ENCODE measurements at places on chromosomes 7 and 10. TPM values are rescaled to one million over a fixed set of nuclear protein-coding genes. Genes with fewer than 3 reads are reported as not detected.

SSC4D gene
- total RNA-seq: 0.92 TPM

PIP gene
- total RNA-seq: 0.56 TPM

DNA sequence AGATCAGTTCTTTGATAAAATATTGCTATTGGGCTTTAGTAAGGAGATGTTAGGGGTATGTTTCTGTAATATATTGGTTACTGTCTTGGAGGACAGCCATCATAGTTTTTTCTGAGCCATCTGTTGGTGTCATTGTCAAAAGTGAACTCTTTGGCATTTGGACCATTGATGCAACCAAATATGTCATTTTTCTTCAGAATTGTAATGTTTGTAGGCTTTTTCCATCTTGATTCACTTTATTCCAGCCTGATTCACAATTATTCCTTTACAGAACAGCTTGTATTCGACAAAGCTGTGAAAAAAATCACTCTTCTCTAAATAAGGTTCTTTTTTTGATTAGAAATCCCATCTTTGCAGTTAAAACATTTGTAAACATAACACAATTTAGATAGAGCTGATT is 37.4 kb downstream of the SMNDC1 start:
- no peak for ATAC-seq

NKX1-2 gene
- 0.16 TPM for total RNA-seq

DNA sequence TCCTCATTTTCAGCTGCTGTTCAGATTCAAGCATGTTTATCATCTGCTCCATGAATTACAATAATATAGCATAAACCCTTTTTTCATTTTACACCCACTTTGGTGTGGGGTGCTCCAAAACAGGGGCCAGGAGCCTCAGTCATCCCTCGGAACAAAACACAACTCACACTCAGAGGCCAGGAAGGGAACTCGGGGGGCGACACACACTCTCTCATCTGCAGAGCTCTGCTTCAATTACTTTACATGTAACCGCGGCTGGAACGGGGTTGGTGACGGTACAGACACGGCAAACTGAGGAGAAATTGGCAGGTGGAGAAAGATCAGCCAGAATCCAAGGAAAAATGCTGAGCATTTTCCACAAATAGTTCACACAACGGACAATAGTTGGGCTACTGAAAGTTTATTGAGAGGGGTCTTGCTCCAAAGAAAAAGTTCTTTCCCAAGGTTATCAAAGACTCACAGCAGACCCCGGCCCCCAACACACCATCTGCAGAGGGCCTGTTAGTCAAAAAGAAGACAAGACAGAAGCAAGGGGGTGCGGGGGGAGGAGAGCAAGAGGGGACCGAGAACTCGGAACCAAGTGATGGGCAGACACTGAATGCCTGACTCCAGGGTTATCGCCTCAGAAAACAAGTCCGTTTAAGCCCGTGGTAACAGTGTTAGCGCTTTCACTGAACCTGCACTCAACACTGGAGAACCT is 20.5 kb downstream of the DIP2C start:
- ATAC-seq: no peak

DNA sequence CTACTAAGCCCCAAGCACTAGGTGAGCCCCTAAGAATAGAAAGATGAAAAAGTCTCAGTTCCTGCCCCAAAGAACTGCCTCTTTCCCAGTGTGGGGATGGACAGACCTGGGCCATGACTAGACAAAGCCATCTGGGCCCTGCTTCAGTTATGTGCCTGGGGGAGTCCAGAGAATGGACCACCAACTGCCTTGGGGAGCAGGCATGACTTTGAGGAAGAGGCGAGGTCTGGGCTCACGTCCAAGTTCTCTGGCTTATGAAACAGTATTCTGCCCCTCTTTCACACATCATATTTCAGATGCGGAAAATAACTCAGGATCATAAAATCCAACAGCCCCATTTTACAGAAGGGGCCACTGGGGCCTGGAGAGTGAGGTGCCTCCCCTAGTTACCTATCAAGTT is 80.3 kb downstream of the PLXNA4 start:
- no peak for ATAC-seq

DNA sequence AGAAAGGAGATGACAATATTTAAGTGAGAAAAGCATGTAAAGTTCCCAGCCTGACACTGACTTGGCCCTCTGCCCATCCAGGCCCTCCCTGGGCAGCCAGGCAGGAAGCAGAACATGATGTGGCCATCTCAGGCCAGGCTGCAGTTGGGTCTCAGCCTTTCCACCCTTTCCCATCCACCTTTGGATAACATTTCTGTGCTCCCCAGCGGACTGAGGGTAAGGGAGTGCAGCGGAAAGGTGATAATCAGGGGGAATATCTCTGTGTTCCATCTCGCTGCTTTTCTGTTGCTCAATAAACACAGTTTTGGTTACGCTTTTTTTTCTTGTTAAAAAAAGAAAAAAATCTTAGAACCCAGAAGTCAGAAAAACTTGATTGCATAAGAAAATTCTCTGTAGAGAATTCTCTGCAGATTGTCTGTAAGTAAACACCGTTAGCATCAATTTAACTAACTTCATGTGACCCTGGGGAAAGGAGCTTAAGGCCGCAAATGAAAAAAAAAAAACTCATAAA is 37.2 kb upstream of the TARP start:
- ATAC-seq: no peak

GRCh38 chr7:27900006-27900405 is 160.0 kb downstream of the TAX1BP1 start:
- no peak for ATAC-seq

ELFN1 gene
- total RNA-seq: 0.68 TPM

DNA sequence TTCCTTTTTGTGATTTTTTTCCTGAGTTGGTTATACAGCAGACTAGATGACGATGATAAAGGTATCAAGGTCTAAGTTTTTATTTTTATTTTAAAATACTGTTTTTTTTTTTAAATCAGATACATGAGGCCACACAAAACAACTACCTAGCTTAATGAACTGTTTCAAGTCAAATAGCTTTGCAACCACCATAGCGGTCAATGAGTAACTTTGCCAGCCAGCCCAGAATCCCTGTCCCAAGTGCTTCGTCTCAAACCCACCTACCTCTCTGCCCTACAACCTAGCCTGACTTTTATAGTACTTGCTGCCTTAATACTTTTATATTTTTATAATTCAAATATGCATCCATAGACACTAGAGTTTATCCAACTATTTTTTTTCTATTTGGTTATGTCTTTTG is 676.5 kb downstream of the NRG3 start:
- ATAC-seq: no peak

AKR1B15 gene
- total RNA-seq: 35.1 TPM

- ATAC-seq: no peak
Observed at GRCh38 chr7:4699841-4700240, 17.7 kb downstream of the FOXK1 start.

- ATAC-seq: no peak
Observed at GRCh38 chr10:110967009-110967630, 47.7 kb downstream of the SHOC2 start.

DNA sequence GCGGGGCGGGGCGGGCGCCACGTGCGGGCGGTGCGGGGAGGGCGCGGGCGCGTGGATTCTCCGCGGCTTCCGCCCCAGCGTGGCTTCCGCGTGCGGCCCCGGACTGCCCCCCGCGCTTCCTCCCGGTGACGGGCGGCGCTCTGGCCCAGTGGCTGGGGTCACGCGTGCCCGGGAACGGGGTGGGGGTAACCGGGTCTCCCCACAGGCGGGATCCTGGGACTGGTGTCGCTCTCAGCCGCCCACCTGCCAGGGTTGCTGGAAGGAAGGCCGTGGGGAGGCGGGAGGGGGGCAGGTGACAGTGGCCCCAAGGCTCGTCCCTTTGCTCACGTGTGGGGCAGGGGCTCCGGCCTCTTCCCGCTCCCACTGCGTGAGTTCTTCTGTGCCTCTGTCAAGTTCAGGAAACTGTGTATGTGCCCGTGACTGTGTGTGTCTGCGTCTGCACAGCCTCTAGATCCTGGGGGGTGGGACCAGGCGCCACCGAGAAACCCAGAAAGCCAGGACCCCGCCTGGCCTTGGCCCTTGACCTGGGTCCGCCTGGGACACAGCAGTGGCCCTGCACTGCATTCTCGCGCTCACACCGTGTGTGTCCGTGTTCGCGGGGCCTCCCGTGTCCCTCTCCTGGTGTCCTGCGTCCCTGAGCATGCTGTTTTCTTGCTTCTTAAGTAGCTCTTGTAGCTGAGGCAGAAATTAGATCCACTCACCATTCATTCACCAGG is 919 bp downstream of the MAFK start:
- ATAC-seq: peak; percentile 4

GRCh38 chr7:156735851-156736250 is 95.3 kb downstream of the RNF32 start:
- peak; percentile 80 for ATAC-seq

GPR26 gene
- not detected for total RNA-seq

GRCh38 chr10:53699684-53700083 is 927.1 kb upstream of the MBL2 start:
- ATAC-seq: no peak

- ATAC-seq: peak; percentile 60
Observed at GRCh38 chr10:58335306-58336005, 650 bp downstream of the UBE2D1 start.
